NCI-H345 (cell line): ENCODE measurements at places on chromosomes 13 and 19.

DNA sequence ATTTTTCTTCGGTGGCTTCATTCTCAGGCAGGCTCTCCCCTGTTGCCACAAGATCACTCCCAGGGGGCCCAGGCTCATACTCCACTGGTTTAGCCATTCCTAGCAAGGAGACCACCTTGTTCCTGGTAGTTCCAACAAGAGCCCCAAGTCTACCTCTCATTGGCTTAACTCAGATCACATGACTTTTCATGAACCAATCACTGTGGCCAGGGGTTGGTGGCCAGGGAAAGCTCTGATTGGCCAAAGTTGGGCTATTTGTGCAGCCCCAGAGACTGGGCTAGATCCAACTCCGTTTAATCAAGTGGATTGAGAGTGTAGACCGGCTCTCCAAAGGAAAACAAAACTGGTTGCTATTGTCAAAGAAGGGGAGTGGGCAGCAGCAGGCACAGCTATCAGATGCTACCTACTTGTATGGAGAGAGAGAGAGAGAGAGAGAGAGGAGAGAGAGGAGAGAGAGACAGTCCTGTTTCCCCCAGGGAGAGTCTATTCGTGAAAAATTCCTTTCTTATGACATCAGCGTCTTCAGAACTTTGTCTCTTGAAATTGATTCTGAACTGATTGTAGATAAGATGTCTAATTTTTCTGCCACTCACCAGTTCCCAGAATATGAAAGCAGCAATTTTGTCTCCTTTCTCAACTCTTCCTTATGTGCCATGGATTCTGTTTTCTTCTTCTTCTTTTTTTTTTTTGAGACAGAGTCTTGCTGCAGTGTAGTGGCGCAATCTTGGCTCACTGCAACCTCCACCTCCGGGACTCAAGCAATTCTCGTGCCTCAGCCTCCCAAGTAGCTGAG, 5.9 kb downstream of the CEACAM19 start:
- no peak for DNase-seq

GRCh38 chr13:65959305-65959704, 1270.8 kb downstream of the PCDH9 start:
- no peak for DNase-seq

DNA sequence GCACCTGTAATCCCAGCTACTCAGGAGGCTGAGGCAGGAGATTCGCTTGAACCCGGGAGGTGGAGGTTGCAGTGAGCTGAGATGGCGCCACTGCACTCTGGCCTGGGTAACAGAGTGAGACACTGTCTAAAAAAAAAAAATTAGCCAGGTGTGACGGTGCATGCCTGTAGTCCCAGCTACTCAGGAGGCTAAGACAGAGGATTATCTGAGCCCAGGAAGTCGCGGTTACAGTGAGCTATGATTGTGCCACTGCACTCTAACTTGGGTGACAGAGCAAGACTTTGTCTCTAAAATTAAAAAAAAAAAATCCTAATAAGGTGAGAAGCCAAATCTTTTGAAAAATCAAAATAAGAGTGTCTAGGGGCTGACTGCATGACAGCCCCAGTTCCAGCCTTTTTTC, 9.7 kb upstream of the CEBPA start:
- no peak for DNase-seq

DNA sequence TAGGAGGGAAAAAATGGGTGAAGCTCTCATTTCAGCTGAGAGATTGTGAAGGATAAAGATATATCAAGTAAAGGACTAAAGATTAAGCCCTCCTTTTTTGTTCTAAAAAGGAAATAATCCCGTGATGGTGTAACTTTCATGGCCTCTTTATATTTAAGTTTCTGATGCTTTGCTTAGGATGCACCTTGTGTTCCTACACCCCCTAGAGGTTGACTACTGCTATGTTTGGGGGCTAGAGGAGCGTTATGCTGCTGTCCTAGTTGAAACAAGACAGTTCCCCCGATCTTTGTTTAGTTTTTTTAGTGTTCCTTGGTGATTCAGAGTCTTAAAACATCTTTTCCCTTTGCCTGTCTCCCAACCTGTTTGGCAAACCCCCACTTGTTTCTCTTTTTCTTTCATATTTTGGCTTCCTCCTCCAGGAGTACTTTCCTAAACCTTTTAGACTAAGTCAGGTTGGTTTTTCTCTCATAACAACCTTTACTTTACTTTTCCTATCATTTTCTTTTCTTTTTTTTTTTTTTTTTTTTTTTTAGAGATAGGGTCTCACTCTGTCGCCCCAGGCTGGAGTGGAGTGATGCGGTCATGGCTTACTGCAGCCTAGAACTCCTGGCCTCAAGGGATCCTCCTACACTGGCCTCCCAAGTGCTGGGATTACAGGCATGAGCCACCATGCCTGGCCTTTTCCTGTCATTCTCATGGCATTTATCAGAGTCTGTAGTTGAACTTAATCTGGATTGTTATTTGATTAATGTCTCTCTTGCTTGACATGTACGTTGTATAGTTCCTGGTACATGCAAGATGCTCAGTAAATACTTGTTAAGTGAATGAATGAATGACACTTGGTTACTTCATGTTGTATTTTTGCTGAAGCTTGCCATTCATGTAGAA, 2.8 kb downstream of the UBA2 start:
- peak; percentile 51 for DNase-seq

DNA sequence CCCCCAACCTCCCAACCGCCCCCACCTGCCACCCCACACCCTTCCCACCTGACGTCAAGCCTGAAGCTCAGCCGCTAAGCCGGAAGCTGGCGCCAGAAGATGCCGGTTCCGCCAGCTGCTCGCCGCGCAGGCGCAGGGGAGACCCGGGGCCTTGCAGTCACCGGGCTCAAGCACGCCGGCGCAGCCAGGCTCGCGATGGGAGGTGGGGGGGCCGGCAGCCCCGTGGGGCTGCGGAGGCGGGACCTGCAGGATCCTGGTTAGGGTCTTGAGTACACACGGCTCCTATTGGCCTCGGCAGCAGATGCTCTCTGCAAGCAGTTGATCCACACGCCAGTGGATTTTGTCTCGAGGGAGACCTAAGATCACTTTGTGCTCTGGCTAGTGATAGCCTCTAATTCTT, at the start of gene LIG4:
TSS of gene LIG4 (minus strand) at position 101 of the 400 bp plus-strand sequence. CDS start 4,268 bp downstream, outside the sequence.
- peak; percentile 97 for DNase-seq

DNA sequence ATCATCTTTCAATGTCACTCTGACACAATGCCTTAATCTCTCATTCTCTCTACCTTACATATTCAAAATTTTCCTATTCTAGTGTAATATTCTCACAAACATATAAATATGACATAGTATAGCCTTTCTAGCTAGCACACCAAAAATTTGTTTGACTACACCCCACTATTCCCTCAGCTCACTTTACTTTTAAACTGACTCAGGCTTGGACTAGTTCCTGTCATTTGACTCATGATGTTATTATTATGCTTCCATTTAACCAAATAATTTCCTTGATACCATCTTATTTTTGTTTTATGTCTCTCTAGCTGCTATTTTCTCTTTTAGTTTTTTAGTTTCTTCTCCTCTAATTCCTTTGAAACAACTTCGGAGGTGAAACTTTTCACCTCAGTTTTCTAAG, 1745.6 kb upstream of the PCDH20 start:
- DNase-seq = no peak

DNA sequence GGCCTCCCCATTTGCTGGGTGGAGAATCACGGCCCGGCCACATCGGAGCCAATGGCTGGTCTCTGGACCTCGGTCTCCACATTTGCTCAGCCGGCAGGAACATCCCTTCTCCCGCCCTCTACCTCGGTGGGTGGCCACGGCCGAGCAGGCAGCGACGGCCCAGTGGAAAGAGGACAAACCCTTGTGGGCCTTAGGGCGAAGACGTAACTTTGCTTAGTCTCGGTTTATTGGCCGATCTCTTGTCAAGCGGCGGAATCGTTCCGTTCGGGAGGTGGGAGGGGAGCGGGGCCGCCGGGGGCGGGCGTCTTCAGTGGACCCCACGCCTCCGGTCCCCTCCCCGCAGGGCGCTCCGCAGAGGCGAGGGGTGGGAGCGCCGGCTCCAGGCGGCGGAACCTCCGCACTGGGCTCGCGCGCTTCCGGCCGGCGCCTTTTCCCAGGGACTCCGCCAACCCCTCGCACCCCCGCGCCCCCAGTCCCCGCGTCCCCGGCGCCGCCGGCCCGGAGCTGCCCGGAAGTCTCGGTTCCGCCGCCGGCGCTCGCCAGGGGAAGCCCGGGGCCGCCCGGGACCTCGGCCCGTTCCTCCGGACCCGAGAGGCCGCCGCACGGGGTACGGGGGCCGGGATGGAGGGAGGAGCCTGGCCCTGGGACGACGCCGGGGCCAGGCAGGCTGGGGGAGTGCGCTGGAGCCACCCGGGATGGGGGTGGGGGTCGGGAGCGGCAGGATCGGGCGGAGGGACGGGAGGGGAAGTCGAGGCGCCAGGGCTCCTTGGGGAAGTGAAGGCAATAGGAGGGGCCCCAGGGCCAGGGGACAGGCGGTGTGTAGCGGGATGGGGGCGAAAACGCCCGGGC, at the start of gene ZNF580:
TSS of gene ZNF580 (plus strand) at position 426 of the 849 bp plus-strand sequence. CDS start 1,507 bp downstream, outside the sequence.
- peak; percentile 63 for DNase-seq

GRCh38 chr19:48713041-48713863, 6.3 kb downstream of the MAMSTR start:
- peak; percentile 35 for DNase-seq

DNA sequence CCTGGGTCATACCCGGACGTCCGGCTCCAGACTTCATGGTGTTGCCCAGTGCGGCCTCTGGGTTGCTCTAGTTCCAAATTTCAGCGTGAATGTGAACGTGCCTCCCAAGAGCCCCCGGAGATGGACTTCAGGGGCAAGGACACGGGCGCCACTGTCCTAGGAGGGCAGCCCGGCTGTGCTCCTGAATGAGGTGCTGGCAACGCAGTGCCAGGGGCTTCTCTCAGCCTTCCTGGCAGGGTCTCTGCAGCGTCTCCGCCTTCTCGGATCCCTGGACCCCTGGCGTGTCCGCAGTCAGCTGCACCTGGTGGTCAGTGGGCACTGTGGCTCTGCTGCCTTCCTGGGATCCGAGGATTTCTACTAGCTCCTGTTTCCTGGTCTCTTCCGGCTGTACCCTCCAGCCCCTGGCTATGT, 101.7 kb upstream of the MCF2L start:
- DNase-seq = no peak

DNA sequence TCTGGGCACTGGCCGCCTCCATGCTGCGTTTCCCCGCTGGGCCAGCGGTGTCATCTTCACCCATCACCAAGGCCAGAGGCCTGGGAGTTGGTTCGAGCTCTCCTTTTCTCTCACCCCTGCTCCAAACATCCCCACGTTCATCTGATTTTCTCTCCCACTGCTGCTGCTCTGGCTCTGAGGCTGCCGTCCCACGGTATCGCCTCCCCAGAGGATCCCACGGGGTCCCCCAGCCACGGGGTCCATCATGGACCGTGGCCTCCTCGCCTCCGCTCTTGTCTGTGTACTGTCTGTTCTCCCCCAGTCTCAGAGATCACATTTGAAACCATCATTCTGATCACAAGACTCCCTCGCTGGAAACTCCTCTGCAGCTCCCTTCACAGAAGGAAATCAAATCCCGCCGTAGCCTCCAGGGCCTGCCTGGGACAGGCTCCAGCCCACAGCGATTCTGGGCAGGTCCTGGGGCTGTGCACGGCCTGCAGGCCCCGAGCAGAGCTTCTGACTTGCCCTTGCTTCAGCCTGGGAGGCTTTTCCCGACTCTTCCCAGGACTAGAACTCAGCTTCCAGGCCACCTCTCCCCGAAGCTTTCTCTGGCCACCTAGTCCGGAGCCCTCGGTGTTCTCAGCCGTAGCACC, 64.2 kb downstream of the SOX1 start:
- no peak for DNase-seq

DNA sequence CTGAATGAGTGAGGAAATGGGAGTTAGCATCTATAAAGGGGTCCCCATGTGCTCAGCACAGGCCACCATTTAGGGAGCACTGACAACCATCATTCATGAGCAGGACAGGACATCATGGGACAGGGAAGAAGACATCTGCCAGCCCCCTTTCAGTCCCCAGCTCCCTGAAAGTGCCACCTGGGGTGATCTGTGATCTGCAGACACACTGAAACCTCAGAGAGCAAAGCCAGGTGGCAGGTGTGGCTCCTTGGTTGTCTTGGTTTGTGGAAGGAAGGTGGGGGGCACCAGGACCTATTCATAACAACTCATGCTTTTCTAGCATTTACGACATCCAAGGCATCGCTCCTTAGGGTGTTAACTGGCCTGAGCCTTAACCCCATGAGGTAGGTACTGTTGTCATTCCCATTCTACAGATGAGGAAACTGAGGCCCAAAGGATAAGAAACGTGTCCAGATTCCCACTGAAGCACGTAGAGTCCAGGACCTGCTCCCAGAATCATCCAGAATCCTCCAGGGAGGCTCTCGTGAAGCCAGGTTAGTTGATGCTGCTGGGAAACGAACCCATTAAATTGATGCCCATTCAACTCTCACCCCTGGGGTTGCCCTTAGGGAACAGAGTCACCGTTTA, 5.8 kb downstream of the KDELR1 start:
- DNase-seq = no peak

DNA sequence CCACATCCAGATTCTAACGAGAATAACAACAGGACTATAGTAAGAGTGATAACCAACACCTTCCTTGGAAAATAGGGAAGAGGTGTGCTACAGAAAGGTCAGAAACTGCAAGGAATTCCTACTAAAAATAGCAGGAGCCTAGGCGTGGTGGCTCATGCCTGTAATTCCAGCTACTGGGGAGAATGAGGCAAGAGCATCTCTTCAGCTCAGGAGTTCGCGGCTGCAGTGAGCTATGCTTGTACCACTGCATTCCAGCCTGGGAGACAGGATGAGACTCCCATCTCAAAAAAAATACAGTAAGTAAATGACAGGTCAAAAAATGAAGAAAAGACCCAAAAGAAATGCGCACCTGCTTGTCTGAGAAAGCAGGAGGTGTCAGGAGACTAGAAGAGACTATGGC, 101.5 kb upstream of the TSHZ3 start:
- no peak for DNase-seq

GRCh38 chr19:33191501-33191900, 2.6 kb upstream of the LRP3 start:
- no peak for DNase-seq

- no peak for DNase-seq
Observed at GRCh38 chr19:45382426-45382825, 12.1 kb upstream of the ERCC2 start.

GRCh38 chr19:56720281-56720680, 48.7 kb upstream of the ZNF835 start:
- DNase-seq = no peak

DNA sequence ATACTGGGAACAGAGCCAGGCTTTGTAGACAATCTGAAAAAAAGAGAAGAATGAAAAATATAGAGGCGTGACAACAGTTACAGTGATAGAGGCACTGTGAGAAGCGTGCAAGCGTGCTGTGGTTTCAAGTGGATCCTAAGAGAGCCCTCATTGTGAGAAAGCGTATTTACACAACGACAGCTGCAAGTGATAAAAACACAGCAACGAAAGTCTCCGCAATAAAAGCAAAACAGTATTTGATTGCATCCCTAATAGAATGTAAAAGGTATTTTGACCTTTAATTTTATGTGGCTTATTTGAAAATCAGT, 642.7 kb upstream of the ARGLU1 start:
- DNase-seq = peak; percentile 99

GRCh38 chr13:34777914-34778303, 164.2 kb upstream of the NBEA start:
- DNase-seq = no peak

GRCh38 chr19:32599736-32600157, 18.8 kb downstream of the PDCD5 start:
- DNase-seq = peak; percentile 76

GRCh38 chr13:45332036-45332830, 8.8 kb downstream of the TPT1 start:
- no peak for DNase-seq

GRCh38 chr13:66972659-66973058, 257.5 kb downstream of the PCDH9 start:
- no peak for DNase-seq

GRCh38 chr13:113800576-113800926, 41.5 kb downstream of the TMEM255B start:
- no peak for DNase-seq

GRCh38 chr19:54653181-54653809, 9.5 kb upstream of the LILRB4 start:
- DNase-seq = no peak
